ENCODE measurements at places on chromosomes 3 and 15.

- no peak for DNase-seq
Observed at GRCh38 chr3:73141525-73141924, 80.1 kb downstream of the EBLN2 start.

DNA sequence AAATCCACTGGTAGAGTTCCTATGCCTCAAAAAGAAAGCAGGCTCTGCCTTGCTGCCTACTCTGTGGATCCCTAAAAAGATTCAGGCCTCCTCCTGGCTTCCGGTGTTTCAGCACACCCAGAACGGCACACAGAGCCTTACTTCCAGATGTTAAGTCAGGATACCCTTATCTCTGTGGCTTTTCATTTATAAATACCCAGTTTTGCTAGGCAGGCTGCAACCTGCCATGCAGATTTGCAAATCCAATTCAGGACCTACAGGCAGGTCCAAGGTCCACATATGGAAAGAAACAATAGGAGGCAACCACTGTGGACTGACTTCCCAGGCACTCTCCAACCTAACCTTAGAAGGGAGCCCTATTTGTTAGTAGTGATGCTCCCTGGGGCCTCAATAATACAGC lies 30.7 kb downstream of the EFL1 start:
- DNase-seq: no peak

GRCh38 chr15:24976932-24977331 lies 22.1 kb downstream of the SNRPN start:
- DNase-seq: no peak

DNA sequence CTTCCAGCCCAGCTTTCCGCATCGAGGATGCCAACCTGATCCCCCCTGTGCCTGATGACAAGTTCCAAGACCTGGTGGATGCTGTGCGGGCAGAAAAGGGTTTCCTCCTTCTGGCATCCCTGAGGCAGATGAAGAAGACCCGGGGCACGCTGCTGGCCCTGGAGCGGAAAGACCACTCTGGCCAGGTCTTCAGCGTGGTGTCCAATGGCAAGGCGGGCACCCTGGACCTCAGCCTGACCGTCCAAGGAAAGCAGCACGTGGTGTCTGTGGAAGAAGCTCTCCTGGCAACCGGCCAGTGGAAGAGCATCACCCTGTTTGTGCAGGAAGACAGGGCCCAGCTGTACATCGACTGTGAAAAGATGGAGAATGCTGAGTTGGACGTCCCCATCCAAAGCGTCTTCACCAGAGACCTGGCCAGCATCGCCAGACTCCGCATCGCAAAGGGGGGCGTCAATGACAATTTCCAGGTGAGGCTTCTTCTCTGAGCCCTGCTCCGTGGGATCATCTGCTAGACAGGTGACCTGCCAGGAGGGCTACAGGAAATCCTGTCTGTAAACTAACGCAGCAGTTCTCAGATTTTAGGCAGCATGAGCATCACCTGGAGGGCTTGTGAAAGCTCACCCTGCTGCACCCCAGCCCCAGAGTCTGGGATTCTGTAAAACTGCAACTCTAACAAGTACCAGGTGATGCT lies 1.6 kb downstream of the THBS1 start:
- no peak for DNase-seq

GRCh38 chr3:157551961-157552360 lies 48.7 kb upstream of the VEPH1 start:
- no peak for DNase-seq

DNA sequence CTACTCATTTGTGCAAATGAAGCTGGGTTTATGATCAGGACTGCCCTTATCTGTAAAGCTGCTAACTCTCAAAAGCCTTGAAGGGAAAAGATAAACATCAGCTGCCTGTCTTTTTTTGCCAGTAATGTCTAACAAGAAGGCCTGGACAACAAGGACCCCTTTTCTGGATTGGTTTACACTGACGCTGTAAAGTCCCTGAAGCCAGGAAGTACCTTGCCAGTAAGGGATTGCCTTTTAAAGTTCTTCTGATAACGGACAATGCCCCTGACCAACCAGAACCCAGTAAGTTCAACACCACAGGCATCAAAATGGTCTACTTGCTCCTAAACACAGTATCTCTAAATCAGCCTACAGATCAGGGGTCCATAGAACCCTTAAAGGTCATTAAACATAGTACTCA lies 178.0 kb downstream of the PCCB start:
- no peak for DNase-seq

GRCh38 chr15:85707519-85708338 lies 87.0 kb downstream of the KLHL25 start:
- no peak for DNase-seq

GRCh38 chr3:24111711-24112110 lies 166.6 kb downstream of the NR1D2 start:
- DNase-seq: no peak

- DNase-seq: no peak
Observed at GRCh38 chr3:178743297-178743696, 207.1 kb downstream of the KCNMB2 start.

DNA sequence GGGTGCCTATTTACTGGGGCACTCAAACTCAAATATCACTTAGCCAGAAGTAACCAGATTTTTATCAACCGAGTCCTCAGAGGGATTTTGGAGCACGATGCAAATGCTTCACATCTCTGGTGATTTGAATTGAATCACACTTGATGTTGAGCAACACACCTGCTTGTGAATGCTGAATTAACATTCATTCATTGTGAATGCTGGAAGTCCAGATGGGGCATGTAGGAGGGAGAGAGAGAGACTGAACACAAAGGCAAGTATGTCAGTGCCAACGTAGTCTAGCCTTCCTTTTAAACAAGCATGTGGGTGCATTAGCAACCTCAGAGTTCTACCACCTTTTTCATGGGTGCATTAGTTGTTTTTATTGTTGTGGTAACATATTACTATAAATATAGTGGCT lies 156.2 kb downstream of the ADAMTSL3 start:
- DNase-seq: no peak

DNA sequence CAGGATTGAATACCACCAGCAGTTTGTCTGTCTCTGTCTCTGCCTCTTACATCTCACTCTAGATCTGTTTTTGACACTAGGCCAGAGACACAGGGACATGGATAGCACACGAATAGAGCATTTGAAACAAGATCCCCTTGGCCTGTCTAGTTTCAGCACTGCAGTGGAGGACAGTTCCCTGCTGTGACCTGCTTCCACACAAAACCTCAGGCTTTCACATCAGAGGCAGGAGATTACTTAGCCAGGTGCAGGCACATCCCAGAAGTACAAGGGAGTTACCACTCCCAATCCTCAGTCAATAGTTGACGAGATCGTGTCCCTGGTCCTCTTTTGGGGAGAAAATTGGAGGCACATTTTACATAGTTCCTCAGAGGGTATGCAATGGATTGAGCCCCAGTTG lies 34.0 kb upstream of the CCK start:
- no peak for DNase-seq

DNA sequence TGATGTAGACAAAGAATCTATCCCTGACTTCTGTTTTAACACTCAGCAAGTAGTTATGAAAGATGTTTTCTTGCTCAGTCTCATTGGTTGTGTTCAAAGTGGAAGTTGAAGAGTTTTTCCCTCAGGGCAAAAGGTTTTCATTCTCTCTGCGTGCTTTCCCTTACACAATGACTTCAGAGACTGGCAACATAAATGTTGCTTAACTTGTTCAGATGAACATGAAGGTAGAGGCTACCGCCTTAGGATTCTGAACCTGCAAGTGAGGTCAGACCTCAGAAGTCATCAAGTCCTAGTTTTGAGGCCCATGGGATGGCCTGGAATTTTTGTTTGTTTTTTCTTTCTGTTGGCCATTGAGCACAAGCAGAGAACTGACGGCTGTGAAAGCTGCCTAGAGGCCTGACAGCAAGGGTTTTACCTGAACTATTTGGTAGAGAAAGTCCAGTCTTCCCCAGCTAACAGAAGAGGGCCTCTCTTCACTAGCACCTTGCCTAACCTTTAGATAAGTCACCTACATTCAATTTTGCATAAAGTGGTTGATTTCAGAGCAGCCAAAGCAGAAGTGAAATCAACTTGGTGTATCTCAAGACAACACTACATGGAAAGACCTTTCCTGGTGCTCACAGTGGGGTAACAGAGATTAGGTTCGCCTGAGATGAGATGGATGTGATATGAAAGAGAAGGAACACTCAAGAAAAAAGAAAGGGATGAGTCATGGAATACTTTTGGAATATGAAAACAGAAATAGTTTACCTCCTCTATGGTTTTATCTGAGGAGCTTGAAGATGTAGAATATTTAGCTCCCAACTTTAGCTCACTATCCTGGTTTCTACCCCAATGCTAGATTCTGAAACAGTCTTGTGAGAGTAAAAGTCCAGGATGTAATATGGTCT lies 53.6 kb upstream of the AP4E1 start:
- no peak for DNase-seq

- DNase-seq: no peak
Observed at GRCh38 chr3:176794406-176794805, 402.9 kb downstream of the TBL1XR1 start.

DNA sequence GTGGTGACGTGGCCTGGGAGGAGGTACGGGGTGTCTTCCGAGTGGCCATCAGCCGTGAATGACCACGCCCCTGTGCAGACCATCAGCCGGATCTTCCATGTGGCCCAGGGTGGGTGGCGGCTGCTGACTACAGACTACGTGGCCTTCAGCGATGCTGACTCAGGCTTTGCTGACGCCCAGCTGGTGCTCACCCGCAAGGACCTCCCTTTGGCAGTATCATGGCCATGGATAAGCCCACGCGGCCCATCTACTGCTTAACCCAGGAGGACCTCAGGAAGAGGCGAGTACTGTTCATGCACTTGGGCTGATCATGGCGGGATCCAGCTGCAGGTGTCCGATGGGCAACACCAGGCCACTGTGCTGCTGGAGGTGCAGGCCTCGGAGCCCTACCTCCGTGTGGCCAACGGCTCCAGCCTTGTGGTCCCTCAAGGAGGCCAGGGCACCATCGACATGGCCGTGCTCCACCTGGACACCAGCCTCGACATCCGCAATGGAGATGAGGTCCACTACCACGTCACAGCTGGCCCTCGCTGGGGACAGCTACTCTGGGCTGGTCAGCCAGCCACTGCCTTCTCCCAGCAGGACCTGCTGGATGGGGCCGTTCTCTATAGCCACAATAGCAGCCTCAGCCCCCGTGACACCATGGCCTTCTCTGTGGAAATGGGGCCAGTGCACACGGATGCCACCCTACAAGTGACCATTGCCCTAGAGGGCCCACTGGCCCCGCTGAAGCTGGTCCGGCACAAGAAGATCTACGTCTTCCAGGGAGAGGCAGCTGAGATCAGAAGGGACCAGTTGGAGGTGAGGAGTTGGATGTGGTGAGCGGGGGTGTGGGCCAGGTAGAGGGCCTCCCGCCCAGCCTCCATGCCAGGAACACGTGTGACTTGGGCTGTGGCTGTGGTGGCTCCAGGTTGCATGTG lies 178.4 kb downstream of the TBC1D2B start:
- no peak for DNase-seq

DNA sequence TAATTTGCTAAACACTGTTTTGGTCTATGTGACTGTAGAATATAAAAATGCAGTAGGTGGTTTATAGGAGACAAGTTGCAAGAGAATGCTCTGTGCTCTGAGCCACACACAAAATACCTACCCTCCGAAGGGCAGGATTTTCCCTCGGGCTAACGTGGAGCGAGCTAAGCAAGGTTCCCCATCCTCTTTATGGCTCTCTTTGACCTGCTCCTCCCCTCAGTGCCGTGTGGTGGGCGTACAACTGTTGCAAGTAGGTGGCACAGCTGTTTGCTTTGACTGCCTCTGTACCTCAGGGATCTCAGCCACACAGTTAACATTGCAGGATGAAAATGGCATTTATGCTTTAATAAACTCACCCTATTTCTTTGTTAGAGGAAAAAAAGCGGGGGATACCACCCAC lies 339.1 kb downstream of the SATB1 start:
- DNase-seq: no peak

DNA sequence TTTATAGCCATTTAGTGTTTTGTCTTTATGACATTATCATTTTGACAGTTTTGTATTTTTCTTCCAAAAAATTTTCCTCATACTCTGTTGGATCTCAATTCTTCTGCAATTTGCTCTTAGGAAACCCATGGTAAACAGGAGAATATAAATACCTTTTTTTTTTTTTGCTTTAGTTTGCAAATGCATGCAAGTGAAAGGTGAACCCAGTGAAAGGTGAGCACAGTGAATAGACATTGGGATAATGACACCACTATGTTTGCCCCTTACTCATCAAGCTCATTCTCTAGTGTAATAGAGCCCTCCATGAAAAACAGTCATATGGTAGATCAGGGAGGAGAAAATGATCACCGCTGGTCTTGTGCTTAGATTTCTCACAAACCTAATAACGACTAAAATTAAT lies 59.0 kb upstream of the TRPC1 start:
- no peak for DNase-seq

GRCh38 chr3:105707009-105707408 lies 161.8 kb downstream of the CBLB start:
- DNase-seq: no peak

DNA sequence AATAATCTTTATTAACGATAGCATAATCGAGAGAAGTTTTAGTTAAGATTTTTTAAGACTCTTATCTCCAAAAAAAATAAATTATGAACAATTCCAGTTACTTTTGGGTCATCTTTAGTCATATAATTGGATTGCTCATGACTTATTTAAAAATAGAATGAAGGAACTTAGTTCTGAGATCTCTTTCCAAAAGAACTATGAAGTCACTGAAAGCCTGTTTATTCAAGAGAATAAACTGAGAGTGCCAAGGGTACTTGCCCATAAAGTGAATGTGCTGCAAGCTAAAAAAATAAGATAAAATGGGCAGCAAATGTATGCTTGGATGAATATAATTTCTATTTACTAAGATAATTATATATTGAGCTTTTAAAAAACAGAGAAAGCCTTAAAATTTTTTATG lies 176.5 kb upstream of the PLSCR5 start:
- no peak for DNase-seq

DNA sequence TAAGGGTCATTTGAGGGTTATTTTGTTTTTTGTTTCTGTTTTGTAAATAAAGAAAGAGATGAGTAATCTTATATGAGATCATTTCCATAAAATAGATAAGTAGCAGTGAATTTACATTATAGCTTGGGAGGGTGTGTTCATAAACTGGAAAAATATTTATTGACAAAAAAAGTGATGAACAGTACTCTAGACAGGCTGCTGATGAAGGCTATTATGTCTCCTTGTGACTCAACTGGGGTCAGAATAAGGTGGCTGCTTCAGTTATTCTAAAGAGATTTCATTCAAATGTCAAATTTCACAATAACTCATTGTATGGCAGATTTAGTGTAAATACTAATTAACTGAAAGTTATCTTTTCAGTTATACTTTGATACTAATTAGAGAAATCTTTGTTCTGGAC lies 251.1 kb upstream of the CMC1 start:
- DNase-seq: no peak

- no peak for DNase-seq
Observed at GRCh38 chr3:184772667-184773272, 39.2 kb upstream of the VPS8 start.

- DNase-seq: no peak
Observed at GRCh38 chr3:100289339-100289738, 28.5 kb downstream of the TBC1D23 start.

Data from amygdala (tissue), 56 donors.